ENCODE measurements at places on chromosomes 4 and X. TPM values are rescaled to one million over a fixed set of nuclear protein-coding genes. Genes with fewer than 3 reads are reported as not detected.

The AREG gene
- total RNA-seq: 0.95 TPM

The SSX5 gene
- not detected for total RNA-seq

The IL15 gene
- total RNA-seq: 7.2 TPM

The GUCY1A1 gene
- total RNA-seq: 0.95 TPM

The ZNF732 gene
- not detected for total RNA-seq

The AFF2 gene
- total RNA-seq: 5.1 TPM

DNA sequence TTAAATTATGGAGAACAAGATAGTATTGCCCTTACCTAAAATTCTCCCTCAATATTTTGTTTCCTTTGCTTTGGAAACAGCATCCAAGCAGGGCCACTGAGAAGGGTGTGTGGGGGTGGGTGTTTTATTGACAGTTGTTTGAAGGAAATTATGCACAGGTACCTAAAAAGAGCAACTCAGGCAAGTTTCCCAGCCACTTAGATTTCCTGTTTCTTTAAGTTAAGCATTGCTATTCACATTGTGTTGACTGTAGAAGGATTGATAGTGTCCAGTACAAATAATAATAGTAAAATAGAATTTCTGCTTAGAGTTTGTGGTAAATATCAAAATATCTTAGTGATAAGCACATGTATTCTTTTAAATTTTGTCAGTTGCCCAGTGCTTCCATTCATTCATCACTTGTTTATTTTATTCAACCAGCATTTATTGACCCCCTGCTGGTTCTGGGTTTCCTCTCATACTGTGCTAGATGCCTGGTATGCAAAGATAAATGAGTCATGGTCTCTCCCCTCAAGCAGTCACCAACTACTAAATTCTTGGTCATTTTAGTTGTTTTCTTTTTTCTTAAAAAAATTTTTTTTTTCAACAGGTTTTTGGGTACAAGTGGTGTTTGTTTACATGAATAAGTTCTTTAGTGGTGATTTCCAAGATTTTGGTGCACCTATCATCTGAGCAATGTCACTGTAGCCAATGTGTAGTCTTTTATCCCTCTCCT lies 50.0 kb downstream of the GALNT7 start:
- no peak overlapping the region for H3K27ac ChIP-seq
- peaks cover 12% of the 10 kb centered on the region for H3K4me1 ChIP-seq
- no peaks in the 10 kb centered on the region for H3K36me3 ChIP-seq
- DNase-seq: no peak
- H3K27me3 ChIP-seq: no peaks in the 10 kb centered on the region

DNA sequence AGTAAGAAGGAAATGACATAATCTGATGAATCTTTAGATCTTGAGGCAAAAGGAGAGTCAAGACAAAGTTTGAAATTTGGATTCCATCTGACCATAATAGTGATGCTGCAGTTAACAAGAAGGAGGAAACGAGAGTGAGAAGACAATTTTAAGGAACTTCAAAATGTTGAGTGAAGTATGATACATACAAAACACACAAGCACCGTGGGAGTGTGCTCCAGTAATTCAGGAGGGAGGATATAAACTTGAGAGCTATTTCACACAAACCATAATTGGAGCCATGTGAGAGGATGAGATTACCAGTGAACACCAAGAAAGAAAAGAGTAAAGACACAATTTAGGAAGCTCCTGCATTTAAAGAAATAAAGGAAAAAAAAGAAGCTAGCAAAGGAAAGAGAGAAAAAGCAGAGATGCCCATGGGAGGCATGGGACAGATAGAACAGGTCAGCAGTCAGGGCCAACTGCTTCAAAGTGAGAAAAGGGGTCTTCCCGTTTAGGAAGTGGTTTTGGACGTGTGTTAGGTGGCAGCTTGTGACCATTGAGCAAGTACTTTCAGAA lies 150.7 kb upstream of the SLC7A11 start:
- DNase-seq: no peak
- no peaks in the 10 kb centered on the region for H3K27me3 ChIP-seq
- peaks cover 6% of the 10 kb centered on the region for H3K4me1 ChIP-seq
- H3K27ac ChIP-seq: no peak overlapping the region
- H3K4me3 ChIP-seq: peak overlapping the region; percentile 26

DNA sequence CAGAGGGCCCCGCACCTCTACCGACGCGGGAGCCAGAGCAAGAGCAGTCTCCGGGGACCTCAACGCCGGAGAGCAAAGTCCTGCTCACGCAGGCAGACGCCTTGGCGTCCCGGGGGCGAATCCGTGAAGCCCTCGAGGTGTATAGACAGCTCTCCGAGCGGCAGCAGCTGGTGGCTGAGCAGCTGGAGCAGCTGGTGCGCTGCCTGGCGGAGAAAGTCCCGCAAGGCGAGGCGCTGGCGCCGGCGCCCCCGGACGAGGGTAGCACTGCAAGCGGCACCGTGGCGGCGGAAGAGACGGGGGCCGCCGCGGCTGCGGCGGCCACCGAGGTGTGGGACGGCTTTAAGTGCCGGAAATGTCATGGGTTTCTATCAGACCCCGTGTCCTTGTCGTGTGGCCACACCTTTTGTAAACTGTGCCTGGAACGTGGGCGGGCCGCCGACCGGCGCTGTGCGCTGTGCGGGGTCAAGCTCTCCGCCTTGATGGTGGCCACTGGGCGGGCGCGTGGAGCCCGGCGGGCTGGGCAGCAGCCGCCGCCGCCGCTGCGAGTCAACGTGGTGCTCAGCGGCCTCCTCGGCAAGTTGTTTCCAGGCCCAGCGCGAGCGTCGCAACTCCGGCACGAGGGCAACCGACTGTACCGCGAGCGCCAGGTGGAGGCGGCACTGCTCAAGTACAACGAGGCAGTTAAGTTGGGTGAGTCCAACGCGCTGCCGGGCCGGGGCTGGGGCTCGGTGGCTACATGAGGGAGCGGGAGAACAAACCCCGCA lies 672 bp downstream of the LONRF3 start:
- DNase-seq: peak; percentile 75
- H3K4me3 ChIP-seq: peak overlapping the region; percentile 99
- peak overlapping the region; percentile 79 for H3K27ac ChIP-seq
- H3K27me3 ChIP-seq: peaks cover 10% of the 10 kb centered on the region

DNA sequence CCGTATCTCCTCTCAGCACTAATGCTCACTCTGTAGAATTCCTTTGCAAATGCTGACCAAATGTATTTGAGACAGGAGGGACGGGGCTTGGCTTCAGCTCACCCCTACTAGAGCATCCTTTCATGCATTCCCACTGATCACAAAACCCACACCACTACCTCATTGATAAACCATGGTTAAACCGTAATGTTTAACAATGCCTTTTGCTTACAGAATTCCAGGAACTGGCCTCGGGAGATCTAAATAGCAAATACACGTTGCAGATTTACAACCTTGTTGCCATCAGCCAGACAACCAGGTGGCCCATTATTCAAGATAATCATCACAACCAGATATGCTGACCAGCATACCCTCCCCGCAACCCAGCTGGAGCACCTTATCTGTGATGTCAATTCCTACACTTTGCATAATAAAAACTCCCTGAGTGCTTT lies 391.9 kb downstream of the KCTD8 start:
- H3K4me1 ChIP-seq: no peaks in the 10 kb centered on the region
- H3K4me3 ChIP-seq: no peak overlapping the region
- no peaks in the 10 kb centered on the region for H3K27me3 ChIP-seq
- H3K27ac ChIP-seq: no peak overlapping the region
- no peak for DNase-seq

- no peak overlapping the region for H3K4me3 ChIP-seq
- H3K27me3 ChIP-seq: no peaks in the 10 kb centered on the region
- H3K4me1 ChIP-seq: no peaks in the 10 kb centered on the region
- no peak for DNase-seq
- H3K36me3 ChIP-seq: no peaks in the 10 kb centered on the region
These were observed 347.8 kb downstream of the GBA3 start for GRCh38 chr4:23040539-23040938.

GRCh38 chr4:78510681-78511080 lies 40.9 kb upstream of the ANXA3 start:
- no peak overlapping the region for H3K27ac ChIP-seq
- H3K27me3 ChIP-seq: no peaks in the 10 kb centered on the region
- no peak overlapping the region for H3K4me3 ChIP-seq

- H3K4me3 ChIP-seq: peak overlapping the region; percentile 93
- peak overlapping the region; percentile 91 for H3K27ac ChIP-seq
- H3K36me3 ChIP-seq: peaks cover 22% of the 10 kb centered on the region
- DNase-seq: peak; percentile 68
These were observed 3.5 kb downstream of the TMSB4X start for GRCh38 chrX:12978205-12979025.

DNA sequence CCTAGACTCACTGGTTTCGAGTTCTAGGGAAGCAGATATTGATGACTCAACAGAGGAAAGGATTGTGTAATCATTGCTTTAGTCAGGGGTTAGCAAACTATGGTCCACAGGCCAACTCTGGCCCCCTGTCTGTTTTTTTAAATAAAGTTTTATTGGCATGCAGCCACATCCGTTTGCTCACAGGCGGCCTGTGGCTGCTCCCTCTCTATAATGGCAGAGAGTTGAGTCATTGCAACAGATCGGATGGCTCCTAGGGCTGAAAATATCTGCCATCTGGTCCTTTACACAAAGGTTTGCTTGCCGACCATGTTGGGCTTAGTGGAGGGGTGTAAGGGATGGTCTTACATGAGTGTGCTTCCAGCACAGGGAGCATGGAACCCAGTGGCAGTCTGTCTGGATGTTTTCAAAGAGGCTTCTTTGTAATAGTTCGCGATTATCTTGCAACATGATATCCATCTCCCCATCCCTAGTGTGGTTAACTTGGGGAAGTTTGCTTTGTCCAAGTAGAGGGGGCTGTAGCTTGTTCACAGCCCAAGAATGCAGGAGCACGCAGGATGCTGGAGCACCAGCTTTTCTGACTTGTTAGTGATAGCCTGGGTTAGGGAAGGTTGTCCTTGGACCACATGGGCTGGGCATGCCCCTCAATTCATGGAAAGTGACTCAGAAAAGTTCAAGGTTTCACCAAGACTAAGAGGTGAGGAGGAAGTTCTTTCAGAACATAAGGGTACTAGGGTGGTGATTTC lies 59.3 kb upstream of the CLDN34 start:
- H3K27ac ChIP-seq: no peak overlapping the region
- H3K27me3 ChIP-seq: peaks cover 8% of the 10 kb centered on the region
- peaks cover 3% of the 10 kb centered on the region for H3K4me1 ChIP-seq

DNA sequence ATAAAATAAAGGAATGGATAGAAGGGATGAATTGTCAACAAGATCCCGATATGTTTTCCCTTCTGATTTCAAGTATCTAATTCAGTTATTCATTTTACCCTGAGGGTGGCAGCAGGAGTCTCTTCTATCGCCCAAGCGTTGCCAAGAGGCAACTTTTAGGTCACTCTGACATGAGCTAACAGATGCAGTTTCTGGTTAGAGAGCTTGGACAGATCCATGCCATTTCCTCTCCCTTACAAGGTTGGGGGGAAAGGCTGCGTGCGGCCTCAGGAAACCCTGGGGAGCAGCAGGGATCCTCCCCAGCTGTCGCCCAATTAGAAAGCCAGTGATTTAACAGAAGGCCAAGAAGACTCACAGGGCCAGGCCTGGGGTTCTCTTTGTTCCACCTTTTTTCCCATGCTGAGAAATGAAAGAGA lies 35.3 kb upstream of the WAS start:
- no peak for DNase-seq
- H3K4me1 ChIP-seq: peaks cover 2% of the 10 kb centered on the region
- H3K27me3 ChIP-seq: no peaks in the 10 kb centered on the region
- H3K4me3 ChIP-seq: no peak overlapping the region
- no peaks in the 10 kb centered on the region for H3K36me3 ChIP-seq

All from natural killer cell treated with Interleukin-12 subunit alpha and Interleukin-12 subunit beta and Interleukin-15 and Interleukin-18, amount 100 ng/mL, for 72 hours (primary cell).